CD4-positive, alpha-beta memory T cell (primary cell): ENCODE measurements at places on chromosomes 2 and 18. TPM values are rescaled to one million over a fixed set of nuclear protein-coding genes. Genes with fewer than 3 reads are reported as not detected.
A peak's percentile ranks its signal among the peaks of the same experiment; 100 is the strongest.

GRCh38 chr2:43041173-43041591, 185.2 kb downstream of the ZFP36L2 start:
- no peak overlapping the region for H3K4me3 ChIP-seq
- peaks cover 1% of the 10 kb centered on the region for H3K4me1 ChIP-seq
- DNase-seq, result no peak

GRCh38 chr2:1633092-1633671, 111.1 kb downstream of the PXDN start:
- H3K27ac ChIP-seq, result no peak overlapping the region
- H3K36me3 ChIP-seq, result no peaks in the 10 kb centered on the region
- no peak for DNase-seq
- no peaks in the 10 kb centered on the region for H3K4me1 ChIP-seq
- no peak overlapping the region for H3K4me3 ChIP-seq

Gene SMAD7
- 31.0 TPM for total RNA-seq

GRCh38 chr2:124246170-124246569, 221.1 kb downstream of the CNTNAP5 start:
- no peaks in the 10 kb centered on the region for H3K4me1 ChIP-seq
- H3K27me3 ChIP-seq, result no peaks in the 10 kb centered on the region
- H3K4me3 ChIP-seq, result no peak overlapping the region
- H3K36me3 ChIP-seq, result no peaks in the 10 kb centered on the region
- DNase-seq, result no peak

Gene STAM2
- total RNA-seq, result 20.9 TPM

Gene DPYSL5
- total RNA-seq, result not detected

GRCh38 chr2:240810199-240810598, 9.8 kb downstream of the KIF1A start:
- no peaks in the 10 kb centered on the region for H3K27me3 ChIP-seq
- no peaks in the 10 kb centered on the region for H3K36me3 ChIP-seq
- no peak overlapping the region for H3K4me3 ChIP-seq
- no peaks in the 10 kb centered on the region for H3K4me1 ChIP-seq
- H3K27ac ChIP-seq, result no peak overlapping the region
- DNase-seq, result no peak

- DNase-seq, result no peak
- no peaks in the 10 kb centered on the region for H3K36me3 ChIP-seq
- no peaks in the 10 kb centered on the region for H3K4me1 ChIP-seq
- H3K4me3 ChIP-seq, result no peak overlapping the region
Measured at GRCh38 chr2:164824872-164825271, 16.8 kb downstream of the COBLL1 start.

Gene KCNK3
- not detected for total RNA-seq

- no peaks in the 10 kb centered on the region for H3K27me3 ChIP-seq
- no peak for DNase-seq
- no peak overlapping the region for H3K4me3 ChIP-seq
- H3K36me3 ChIP-seq, result no peaks in the 10 kb centered on the region
- peaks cover 18% of the 10 kb centered on the region for H3K4me1 ChIP-seq
- H3K27ac ChIP-seq, result no peak overlapping the region
Measured at GRCh38 chr18:76465630-76466409, 29.2 kb downstream of the ZNF516 start.

- H3K4me3 ChIP-seq, result no peak overlapping the region
- no peaks in the 10 kb centered on the region for H3K27me3 ChIP-seq
- no peaks in the 10 kb centered on the region for H3K4me1 ChIP-seq
Measured at GRCh38 chr2:230394301-230394700, 21.7 kb upstream of the SP100 start.

DNA sequence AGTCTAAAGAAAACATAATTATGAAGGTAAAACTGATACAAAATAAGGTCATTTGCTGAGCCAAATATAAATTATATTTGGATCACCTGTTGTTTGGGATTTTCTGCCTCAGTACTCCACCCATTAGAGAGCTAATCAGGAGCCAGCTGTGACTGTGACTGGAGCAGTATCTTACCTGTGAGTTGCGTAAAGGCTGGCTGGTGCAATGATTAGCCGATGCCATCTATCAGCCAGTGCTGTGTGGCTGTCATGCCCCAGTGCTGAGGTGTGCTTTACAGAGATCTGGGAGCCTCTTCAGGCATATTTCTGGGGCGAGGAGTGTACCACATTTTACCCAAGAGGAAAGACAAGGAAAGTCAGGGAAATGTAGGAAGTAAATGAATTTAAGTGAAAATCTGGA, 191.8 kb downstream of the LRRTM1 start:
- no peak overlapping the region for H3K27ac ChIP-seq
- DNase-seq, result no peak
- H3K4me1 ChIP-seq, result no peaks in the 10 kb centered on the region
- H3K36me3 ChIP-seq, result no peaks in the 10 kb centered on the region
- no peak overlapping the region for H3K4me3 ChIP-seq
- H3K27me3 ChIP-seq, result no peaks in the 10 kb centered on the region

GRCh38 chr18:41933778-41934177, 21.3 kb upstream of the PIK3C3 start:
- no peak overlapping the region for H3K27ac ChIP-seq
- no peaks in the 10 kb centered on the region for H3K36me3 ChIP-seq
- H3K4me1 ChIP-seq, result no peaks in the 10 kb centered on the region
- H3K27me3 ChIP-seq, result no peaks in the 10 kb centered on the region
- no peak for DNase-seq
- H3K4me3 ChIP-seq, result no peak overlapping the region

GRCh38 chr18:58161659-58162058, 117.6 kb downstream of the NEDD4L start:
- no peak overlapping the region for H3K4me3 ChIP-seq
- DNase-seq, result no peak
- H3K36me3 ChIP-seq, result no peaks in the 10 kb centered on the region

GRCh38 chr18:29823671-29824070, 1218.9 kb downstream of the DSC3 start:
- H3K4me1 ChIP-seq, result no peaks in the 10 kb centered on the region
- DNase-seq, result no peak
- H3K27me3 ChIP-seq, result no peaks in the 10 kb centered on the region
- no peaks in the 10 kb centered on the region for H3K36me3 ChIP-seq

DNA sequence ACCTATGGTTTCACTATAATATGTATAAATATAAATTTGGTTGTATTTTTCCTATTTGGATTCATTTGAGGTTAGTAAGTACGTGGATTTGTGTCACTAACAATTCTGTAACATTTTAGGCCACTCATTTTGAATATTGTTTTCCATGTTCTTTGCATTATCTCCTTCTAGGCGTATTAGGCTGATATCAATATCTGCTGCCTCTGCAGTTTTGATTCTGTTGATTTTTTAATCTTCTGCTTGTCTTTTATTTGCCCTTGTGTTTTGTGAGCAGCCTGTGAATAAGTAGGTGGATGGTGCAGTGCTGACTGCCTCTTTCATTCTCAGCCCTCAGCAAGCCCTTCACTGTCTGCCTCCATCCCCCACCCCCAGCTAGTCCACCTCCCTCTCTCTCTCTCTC, 165.7 kb upstream of the BCL2L11 start:
- H3K4me3 ChIP-seq, result no peak overlapping the region
- H3K27ac ChIP-seq, result no peak overlapping the region
- H3K4me1 ChIP-seq, result no peaks in the 10 kb centered on the region
- no peaks in the 10 kb centered on the region for H3K36me3 ChIP-seq
- DNase-seq, result no peak

DNA sequence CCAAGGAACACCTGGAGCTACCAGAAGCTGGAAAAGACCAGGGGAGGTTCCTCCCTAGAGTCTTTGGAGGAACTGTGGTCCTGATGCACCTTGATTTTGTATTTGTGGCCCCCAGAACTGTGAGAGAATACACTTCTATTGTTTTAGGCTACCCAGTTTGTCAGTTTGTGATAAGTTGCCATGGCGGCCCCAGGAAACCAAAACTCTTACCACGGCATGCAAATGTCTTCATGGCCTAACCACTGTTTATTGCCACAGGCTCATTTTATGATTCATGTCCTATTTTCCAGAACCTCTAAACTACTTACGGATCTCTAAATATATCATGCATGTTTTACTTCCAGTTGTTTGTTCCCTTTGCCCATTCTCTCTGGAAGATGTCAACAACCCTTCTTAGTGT, 1250.7 kb upstream of the FAM98A start:
- H3K27ac ChIP-seq, result no peak overlapping the region
- no peaks in the 10 kb centered on the region for H3K36me3 ChIP-seq
- no peak overlapping the region for H3K4me3 ChIP-seq
- no peaks in the 10 kb centered on the region for H3K27me3 ChIP-seq

DNA sequence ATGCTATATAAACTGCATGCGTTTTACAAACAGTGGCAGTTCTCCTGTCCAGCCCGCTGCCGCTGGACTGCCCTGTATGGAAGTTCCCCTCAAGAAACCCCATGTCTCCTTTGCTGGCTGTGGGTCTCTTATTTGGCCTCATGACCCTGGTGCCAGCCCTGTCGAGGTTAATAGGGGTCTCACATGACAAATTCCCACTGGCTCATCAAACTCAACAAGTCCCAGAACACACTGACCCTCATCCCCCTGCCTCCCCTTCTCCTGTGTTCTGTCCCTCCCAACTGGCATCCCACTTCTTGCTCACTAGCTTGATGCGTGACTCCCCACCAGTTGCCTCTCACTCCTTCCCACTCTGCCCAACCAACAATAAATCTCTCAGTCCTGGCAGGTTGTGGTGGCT, 137.6 kb upstream of the HS6ST1 start:
- H3K4me1 ChIP-seq, result no peaks in the 10 kb centered on the region
- no peaks in the 10 kb centered on the region for H3K36me3 ChIP-seq
- H3K27me3 ChIP-seq, result peaks cover 4% of the 10 kb centered on the region
- H3K4me3 ChIP-seq, result no peak overlapping the region
- no peak overlapping the region for H3K27ac ChIP-seq
- no peak for DNase-seq

DNA sequence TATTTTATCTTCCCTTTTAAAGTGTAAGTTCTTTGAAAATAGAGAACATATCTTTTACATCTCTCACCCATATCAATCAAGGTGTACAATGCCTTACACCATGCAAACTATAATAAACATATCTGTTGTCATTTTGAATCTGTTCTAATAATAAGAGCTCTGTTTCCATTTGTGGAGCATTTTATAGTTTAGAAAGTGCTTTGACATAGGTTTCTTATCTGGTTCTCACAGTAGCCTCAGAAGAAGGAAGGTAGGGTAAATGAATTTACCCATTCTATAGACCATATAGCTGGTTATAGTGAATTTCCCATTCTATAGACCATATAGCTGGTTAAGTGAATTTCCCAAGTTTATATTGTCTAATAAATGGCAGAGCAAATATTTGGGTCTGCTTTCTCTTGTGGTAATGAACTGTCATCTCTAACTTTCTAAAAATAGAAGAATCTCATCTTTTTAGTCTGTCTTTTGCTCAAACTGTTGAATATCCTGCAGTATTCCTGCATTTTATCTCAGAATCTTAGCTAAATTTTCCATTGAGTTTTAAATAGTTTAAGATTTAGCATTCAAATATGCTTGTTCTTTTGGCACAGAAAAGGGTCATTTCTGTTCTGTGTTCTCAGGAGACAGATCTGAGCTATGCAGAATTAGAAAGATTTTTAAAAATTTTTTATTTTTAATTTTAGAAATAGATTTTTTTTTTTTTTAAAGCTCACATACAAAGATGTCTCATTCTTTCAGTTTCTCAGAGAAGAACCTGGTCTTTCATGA, 80.7 kb upstream of the STON1 start:
- no peaks in the 10 kb centered on the region for H3K27me3 ChIP-seq
- H3K4me1 ChIP-seq, result peaks cover 55% of the 10 kb centered on the region
- no peak overlapping the region for H3K4me3 ChIP-seq
- peak overlapping the region; percentile 39 for H3K27ac ChIP-seq

Gene TUBA3E
- not detected for total RNA-seq
